ENCODE measurements at places on chromosomes 6 and 20.

- no peak for DNase-seq
Measured at GRCh38 chr20:56429941-56430340, 17.9 kb downstream of the CASS4 start.

DNA sequence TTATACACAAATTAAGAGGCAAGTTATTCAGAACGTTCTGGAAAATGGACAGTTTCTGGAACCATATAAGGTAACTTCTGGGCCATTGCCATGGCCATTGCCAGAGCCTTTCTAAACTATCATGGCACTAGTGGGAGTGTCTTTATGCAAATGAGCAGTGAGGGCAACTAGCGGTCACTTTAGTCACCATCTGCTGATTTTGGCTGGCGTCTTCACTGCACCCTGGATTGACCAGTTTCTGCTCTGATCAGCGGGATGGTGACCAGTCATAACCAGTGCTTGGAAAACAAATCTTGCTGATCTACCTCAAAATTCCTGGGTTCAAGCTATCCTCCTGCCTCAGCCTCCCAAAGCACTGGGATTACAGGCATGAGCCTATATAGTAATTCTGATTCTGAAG is 7.3 kb upstream of the SNTA1 start:
- no peak for DNase-seq

GRCh38 chr6:87903323-87903722 is 144.3 kb upstream of the SPACA1 start:
- DNase-seq, result no peak

GRCh38 chr20:37042986-37043972 is 52.5 kb downstream of the RBL1 start:
- DNase-seq, result peak; percentile 5

GRCh38 chr6:139251045-139251690 is 40.6 kb downstream of the TXLNB start:
- no peak for DNase-seq
